ELR (cell line): ENCODE measurements at places on chromosomes 2 and 18.

- no peak for DNase-seq
These were observed 106.5 kb downstream of the SMAD7 start for GRCh38 chr18:48844271-48844670.

DNA sequence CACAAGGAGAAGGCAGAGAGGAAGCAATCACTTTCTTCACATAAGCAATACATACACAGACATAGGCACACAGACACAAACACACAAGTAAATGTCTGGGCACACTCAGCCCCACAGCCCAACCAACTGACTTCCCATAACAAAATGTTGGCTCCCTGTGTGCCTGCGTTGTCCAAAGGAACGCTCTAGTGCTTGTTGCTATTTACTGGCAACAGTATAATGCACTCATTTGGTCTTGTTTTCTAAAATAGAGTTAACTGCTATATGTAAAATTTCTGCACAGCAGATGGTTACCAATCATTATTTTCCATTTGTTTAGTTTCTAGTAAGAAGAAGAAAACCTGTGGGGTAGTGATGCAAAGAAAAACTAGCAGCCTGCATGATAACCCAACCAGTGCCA is 16.5 kb downstream of the FIGN start:
- no peak for DNase-seq

DNA sequence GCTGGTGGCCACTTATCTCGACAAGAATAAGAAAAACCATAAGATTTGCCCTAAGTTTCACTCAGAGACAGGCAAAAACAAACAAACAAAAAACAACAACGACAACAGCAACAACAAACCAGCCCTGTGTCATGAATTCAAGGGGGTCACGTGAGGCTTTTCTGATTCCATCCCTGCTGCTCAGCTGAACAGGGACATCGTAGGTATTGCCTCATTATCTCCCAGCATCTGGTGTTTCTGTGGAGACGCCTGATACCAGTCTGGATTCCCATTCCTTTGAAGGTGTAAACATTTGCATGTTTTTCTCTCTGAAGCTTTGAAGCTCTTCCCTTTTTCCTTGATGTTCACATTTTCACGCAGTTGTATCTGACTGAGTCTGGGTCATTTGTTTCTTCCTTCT is 117.4 kb downstream of the KCNF1 start:
- no peak for DNase-seq

GRCh38 chr2:221569871-221570270 is 2.2 kb downstream of the EPHA4 start:
- DNase-seq: no peak

GRCh38 chr2:121076498-121076820 is 208.5 kb downstream of the TFCP2L1 start:
- DNase-seq: no peak

DNA sequence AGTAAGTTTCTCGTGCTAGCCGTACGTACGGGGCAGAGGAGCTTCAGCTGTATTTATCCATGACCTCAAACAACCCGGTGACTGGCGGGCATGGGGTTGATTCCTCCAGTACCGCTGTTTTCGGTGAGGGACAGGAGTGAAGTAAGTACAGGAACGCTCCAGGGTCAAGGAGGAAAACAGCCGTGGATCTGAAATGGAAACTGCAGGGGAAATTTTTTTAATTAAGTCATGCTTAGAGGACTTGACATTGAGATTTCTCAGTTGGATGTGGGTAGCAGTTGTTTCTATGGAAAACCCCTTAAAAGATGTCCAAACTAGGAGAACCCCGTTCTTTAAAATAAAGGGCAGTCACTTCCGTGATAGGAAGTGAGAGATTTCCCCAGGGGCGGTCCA is 1.2 kb downstream of the RAB12 start:
- DNase-seq: peak; percentile 43

GRCh38 chr2:150147889-150148683 is 339.4 kb downstream of the RND3 start:
- DNase-seq: no peak

GRCh38 chr18:50011813-50012435 is 183.0 kb downstream of the MYO5B start:
- DNase-seq: peak; percentile 48

DNA sequence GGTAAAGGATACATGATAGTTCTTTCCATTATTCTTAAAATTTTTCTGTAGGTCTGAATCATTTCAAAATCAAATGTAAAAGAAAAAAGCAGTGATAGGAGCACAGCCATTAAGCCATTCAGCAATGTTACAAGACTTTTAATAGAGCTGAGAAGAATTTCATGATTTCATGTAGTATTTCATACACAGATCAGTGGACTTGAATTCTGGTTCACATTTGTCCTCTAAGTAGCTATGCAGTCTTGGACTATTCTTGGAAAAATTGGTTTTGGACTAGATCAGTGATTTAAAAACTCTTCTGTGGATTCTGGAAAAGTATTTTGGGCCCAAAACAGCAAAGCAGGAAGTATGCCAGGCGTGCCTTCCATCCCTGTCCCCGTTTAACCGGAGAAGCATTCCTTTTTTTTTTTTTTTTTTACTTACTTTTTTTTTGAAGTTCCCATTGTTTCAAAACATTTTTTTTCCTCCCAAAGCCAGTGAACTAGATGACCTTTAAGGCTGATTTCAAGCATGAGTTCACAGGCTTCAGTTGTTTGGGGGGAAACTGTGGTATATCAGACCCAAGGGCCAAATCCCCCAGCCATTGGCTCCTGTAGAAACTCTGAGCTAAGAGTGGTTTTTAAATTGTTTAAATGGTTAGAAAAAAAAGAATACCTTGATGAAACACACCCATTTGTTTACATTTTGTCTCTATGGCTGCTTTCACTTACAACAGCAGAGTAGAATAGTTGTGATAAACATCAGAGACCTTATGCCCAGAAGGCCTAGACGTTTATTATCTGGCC is 17.5 kb upstream of the POLI start:
- no peak for DNase-seq

DNA sequence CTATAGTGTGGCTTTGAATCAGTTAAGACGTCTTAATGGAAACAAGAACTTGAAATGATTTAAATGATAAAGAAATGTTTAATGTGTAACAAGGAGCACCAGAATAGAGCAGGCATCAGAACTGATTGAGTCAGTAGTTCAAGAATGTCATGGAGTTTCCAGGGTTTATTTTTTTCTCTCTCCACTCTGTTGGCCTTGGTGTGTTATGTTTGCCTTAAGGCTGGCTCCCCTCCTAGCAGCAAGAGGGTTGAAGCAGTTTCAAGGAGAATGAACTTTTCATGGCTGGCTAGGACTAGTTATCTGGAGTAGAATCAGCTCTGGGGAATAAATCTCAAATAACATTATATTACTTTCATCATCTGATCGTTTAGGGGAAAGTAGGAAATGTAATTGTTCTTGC is 13.4 kb upstream of the GLS start:
- peak; percentile 43 for DNase-seq

- DNase-seq: no peak
These were observed 95.4 kb downstream of the HNMT start for GRCh38 chr2:138059487-138060300.

DNA sequence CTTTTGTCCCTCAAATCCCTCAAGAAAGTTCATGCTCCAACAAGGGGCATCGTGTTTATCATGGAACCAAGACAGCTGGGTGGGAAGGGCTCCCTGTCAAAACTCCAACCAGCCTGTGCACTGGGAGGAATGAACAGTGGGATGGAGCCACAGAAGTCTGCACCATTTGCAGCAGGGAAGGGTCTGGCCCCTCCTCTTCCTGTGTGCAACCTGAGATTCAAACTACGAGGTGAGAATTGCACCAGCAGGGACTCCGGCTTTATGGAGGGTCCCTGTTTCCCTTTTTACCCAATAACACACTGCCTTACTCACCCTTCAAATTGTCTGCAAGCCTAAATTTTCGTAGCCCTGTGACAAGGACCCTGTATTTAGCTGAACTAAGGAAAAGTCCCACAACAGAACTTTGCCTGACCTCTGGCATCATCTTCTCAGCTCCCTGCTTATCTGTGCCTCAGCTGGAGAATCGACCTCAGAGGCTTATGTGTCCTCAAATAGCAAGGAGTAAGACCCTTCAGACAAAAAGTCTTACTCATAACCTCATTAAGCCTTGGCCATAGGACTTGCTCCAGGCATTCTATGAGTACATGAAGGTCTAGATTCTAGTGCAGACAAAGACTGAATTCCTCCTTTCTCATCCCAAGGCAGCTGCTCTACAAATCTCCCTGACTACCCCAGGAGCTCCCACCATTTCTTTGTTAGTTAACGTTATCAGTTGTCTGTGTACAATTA is 178.3 kb upstream of the SERPINE2 start:
- DNase-seq: peak; percentile 13

DNA sequence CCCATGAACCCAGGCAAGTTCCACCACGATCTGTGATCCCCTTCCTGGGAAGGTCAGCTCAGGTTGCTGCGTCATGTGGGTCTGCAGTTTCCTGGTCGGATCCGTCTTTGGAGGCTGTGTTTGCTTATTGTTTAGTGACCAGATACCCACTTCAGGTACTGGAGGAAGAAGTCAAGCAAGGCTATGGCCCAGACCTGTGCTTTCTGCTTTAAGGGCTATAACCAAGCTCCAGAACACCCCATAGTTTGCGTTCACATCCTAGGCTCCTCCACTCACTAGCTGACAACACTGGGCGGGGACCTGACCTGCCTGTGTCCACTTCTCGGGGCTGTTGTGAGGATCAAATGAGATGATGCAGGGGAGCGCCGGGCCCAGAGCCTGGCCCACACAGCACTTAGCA is 44.0 kb downstream of the MAL start:
- DNase-seq: no peak

DNA sequence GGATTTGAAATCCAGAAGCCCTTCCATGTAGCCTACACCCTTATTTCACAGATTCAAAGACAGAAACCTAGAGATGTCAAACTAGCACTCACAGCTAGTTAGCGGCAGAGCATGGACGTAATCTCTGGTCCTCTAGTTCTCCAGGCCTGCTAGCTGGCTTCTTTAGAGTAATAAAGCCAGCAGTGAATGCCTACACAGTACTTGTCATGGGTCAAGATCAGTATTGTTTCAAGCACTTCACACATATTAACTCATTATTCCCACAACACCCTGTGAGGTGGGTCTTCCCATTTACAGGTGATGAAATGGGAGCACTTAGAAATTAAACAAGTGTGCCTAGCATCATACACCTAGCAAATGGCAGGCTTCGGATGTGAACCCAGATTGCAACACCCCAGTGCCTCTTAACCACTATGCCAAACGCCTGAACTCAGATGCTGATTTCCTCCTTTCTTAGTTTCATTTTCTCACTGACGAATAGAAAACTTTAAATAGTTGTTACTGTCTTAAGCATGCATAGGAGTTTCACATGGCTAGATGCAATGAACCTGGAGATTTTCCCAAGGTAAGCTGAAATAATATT is 14.5 kb upstream of the ZBTB14 start:
- no peak for DNase-seq

- DNase-seq: peak; percentile 3
These were observed 868.8 kb downstream of the EPHA4 start for GRCh38 chr2:220703279-220703678.

DNA sequence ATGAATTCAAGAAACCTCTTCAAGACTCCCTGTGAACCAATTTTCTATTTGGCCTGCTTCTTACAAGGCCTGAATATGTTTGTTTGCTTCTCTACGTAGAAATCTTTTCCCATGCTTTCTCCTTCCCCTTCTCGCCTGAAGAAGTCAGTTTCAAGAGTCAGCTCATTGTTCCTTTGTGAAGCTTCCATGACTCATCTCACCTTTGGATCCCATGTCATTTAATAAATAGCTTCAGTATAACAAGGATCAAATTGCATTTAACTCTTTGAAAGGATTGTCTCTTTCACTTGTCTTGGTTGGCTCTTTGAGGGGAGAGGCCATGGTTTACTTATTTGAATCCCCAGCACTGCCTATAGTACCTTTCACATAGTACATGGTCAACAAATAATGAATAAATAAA is 28.4 kb downstream of the CPS1 start:
- peak; percentile 34 for DNase-seq

- no peak for DNase-seq
These were observed 3.8 kb upstream of the RHBDD1 start for GRCh38 chr2:226832061-226832460.

- no peak for DNase-seq
These were observed 49.8 kb downstream of the PLB1 start for GRCh38 chr2:28545590-28546200.

GRCh38 chr2:47269316-47270232 is 114.5 kb upstream of the STPG4 start:
- peak; percentile 100 for DNase-seq

GRCh38 chr2:40226637-40227036 is 225.3 kb downstream of the SLC8A1 start:
- DNase-seq: no peak

DNA sequence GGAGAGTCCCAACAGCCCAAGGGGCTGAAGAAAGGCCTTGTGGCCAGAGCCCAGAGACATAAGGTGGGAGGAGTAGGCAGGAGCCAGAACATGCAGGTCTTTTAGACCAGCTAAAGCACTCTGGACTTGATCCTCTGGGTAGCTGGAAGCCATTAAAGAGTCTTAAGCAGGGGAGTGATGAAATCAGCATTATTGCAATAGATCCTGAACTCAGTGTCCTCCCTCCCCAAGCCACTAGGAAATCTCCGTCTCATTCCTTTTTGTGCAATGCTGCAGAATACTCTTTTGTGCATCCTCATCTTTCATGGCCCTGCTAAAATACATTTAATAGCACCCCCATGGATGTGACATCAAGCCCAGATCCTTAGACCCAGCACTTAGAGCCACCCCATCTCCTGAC is 58.6 kb upstream of the ZCCHC2 start:
- DNase-seq: no peak

- DNase-seq: no peak
These were observed 101.6 kb downstream of the INO80D start for GRCh38 chr2:205984381-205984780.

DNA sequence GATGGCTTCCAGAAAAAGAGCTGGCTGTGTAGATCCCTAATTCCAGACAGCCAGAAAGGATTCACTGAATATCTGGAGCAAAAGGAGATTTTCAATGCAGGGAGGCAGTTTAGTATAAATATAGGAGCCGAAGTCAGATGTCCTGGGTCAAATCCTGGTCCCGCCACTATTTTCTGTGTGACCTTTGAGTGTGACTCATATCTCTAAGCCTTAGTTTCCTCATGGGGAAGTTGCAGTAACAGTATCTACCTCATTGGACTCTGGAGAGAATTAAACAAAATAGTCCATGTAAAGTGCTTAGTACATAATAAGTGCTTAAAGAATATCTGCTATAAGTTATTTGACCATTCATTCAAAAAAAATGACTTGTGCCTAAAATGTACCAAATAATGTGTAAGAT is 52.1 kb upstream of the ITGA6 start:
- no peak for DNase-seq

GRCh38 chr2:211149731-211150130 is 593.3 kb downstream of the CPS1 start:
- DNase-seq: no peak

- peak; percentile 90 for DNase-seq
These were observed 265.1 kb downstream of the NCKAP5 start for GRCh38 chr2:133303150-133303549.

- DNase-seq: no peak
These were observed 30.5 kb downstream of the LINC00305 start for GRCh38 chr18:64118406-64118805.

GRCh38 chr2:155727187-155727895 is 605.2 kb downstream of the NR4A2 start:
- DNase-seq: no peak

GRCh38 chr18:35038881-35039491 is 2.2 kb upstream of the MAPRE2 start:
- DNase-seq: no peak

- DNase-seq: no peak
These were observed 234.0 kb downstream of the NR4A2 start for GRCh38 chr2:156098506-156098905.
